ENCODE measurements at places on chromosomes 6 and 20. TPM values are rescaled to one million over a fixed set of nuclear protein-coding genes. Genes with fewer than 3 reads are reported as not detected.

- DNase-seq: peak; percentile 55
- H3K27ac ChIP-seq: peak overlapping the region; percentile 86
- peaks cover 45% of the 10 kb centered on the region for H3K36me3 ChIP-seq
- H3K4me1 ChIP-seq: peaks cover 72% of the 10 kb centered on the region
Measured at GRCh38 chr6:127879685-127880084, 21.2 kb downstream of the THEMIS start.

Gene DLK2
- total RNA-seq: 0.30 TPM

Gene TNXB
- total RNA-seq: 8.6 TPM

GRCh38 chr20:62500237-62500864 is 24.6 kb upstream of the GATA5 start:
- no peaks in the 10 kb centered on the region for H3K27me3 ChIP-seq
- H3K36me3 ChIP-seq: no peaks in the 10 kb centered on the region
- peak overlapping the region; percentile 73 for H3K27ac ChIP-seq
- DNase-seq: peak; percentile 85
- peaks cover 20% of the 10 kb centered on the region for H3K4me1 ChIP-seq
- H3K4me3 ChIP-seq: no peak overlapping the region

Gene SUMO4
- 9.5 TPM for total RNA-seq

- peaks cover 30% of the 10 kb centered on the region for H3K4me1 ChIP-seq
- H3K27ac ChIP-seq: peak overlapping the region; percentile 85
- peak; percentile 31 for DNase-seq
- peaks cover 8% of the 10 kb centered on the region for H3K36me3 ChIP-seq
- H3K27me3 ChIP-seq: no peaks in the 10 kb centered on the region
Measured at GRCh38 chr6:53647462-53648094, 18.0 kb downstream of the KLHL31 start.

- peaks cover 30% of the 10 kb centered on the region for H3K4me1 ChIP-seq
- DNase-seq: peak; percentile 47
- no peaks in the 10 kb centered on the region for H3K27me3 ChIP-seq
- H3K36me3 ChIP-seq: peaks cover 12% of the 10 kb centered on the region
- peak overlapping the region; percentile 92 for H3K4me3 ChIP-seq
- H3K27ac ChIP-seq: peak overlapping the region; percentile 96
Measured at GRCh38 chr6:10719296-10719963, 3.4 kb upstream of the TMEM14C start.

DNA sequence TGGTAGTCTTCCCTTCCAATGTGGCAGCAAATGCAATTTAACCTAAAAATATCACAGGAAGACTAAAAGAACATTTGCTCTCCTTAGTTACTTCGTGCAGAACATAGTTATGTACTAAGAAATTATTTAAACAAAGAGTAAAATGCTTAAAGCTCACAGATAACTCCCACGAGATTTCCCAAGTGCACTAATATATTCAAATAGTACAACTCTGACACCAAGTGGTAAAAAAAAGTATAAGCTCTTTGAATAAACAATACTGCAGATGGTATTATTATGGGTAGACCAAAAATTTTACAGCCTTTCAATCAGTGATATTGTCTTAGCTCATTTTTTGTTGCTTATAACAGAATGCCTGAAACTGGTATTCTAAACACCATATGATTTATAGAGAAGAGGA is 52.8 kb upstream of the FILIP1 start:
- no peaks in the 10 kb centered on the region for H3K4me1 ChIP-seq
- peaks cover 9% of the 10 kb centered on the region for H3K27me3 ChIP-seq
- no peak for DNase-seq
- no peak overlapping the region for H3K27ac ChIP-seq
- no peak overlapping the region for H3K4me3 ChIP-seq
